ENCODE measurements at places on chromosomes 7 and 10.
A peak's percentile ranks its signal among the peaks of the same experiment; 100 is the strongest.

GRCh38 chr10:18377898-18378297 is 237.7 kb downstream of the CACNB2 start:
- DNase-seq = no peak

- DNase-seq = no peak
Measured at GRCh38 chr10:17216217-17216900, 11.7 kb upstream of the VIM start.

- DNase-seq = no peak
Measured at GRCh38 chr7:153607354-153607753, 444.8 kb upstream of the DPP6 start.

GRCh38 chr10:123666318-123667236 is at the start of gene GPR26:
GPR26 (plus strand) TSS chr10:123666355; CDS start chr10:123666408, 53 bp downstream.
- no peak for DNase-seq

GRCh38 chr7:128302139-128302538 is 41.6 kb downstream of the RBM28 start:
- DNase-seq = no peak

GRCh38 chr10:60958892-60959601 is 15.1 kb upstream of the RHOBTB1 start:
- no peak for DNase-seq

DNA sequence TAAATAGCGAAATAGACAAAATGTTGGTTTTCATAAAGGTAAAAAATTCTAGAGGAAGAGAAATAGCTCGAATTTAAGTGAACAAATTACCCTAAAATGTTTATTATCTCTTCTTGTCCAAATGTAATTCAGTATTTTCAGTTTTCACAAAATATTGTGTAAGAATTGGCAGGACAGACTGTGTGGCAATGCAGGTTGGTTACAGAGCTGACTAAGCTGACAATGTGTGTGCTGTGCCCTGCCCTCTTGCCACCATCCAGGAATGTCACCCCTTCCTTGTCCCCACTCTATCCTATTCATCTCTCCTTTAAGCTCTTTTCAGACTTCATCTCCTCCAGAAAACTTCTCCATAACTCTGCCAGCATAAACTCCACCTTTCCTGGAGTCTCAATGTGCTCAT is 46.1 kb downstream of the COL28A1 start:
- no peak for DNase-seq

DNA sequence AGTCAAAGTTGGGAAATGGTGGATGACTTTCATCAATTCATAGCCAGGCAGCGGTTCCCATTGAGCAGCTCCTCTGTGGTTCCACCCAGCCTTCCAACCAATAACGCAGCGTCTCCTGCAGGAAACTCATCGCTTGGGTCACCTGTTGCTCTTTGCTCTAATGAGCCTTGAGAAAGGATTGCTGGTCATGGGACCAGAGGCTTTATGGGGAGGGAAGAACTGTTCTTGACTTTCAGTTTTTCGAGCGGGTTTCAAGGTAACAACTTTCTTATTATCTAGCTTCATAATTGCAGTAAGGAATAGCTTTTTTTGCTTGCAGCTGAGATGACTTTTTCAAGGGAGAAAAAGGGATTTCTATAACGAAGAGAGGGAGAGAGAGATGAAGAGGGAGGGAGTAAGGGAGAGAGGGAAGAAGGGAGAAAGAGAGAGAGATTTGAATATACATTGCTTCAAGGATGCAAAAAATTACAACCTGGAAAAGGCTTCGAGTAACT is 405 bp upstream of the ENTPD1 start:
- DNase-seq = no peak

- no peak for DNase-seq
Measured at GRCh38 chr7:7221599-7222038, 39.3 kb downstream of the C1GALT1 start.

GRCh38 chr7:96266015-96266414 is 55.9 kb downstream of the SLC25A13 start:
- DNase-seq = no peak

DNA sequence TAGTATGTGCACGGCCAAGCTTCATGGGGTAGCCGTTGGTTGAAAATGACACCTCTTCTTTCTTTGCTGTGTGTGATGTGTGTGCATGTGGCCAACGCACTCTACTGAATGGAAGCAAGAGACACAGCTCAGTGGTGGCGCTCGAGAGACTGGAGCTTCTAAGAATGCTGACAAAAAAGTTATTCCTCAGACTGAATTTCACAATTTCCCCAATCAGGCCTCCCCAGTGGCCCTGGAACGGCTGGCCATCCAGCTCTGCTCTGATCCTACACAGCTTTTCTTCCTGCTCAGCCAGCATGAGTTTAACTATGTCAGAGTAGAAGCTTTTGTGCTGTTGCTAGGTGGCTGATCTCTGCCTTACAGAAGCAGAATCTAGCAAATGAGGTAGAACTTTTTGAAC is 186.7 kb upstream of the PLXDC2 start:
- DNase-seq = no peak

- no peak for DNase-seq
Measured at GRCh38 chr7:91266689-91267090, 2.5 kb downstream of the FZD1 start.

- DNase-seq = no peak
Measured at GRCh38 chr7:741850-742249, 14.8 kb upstream of the PRKAR1B start.

GRCh38 chr10:25896421-25896820 is 37.6 kb upstream of the MYO3A start:
- no peak for DNase-seq

DNA sequence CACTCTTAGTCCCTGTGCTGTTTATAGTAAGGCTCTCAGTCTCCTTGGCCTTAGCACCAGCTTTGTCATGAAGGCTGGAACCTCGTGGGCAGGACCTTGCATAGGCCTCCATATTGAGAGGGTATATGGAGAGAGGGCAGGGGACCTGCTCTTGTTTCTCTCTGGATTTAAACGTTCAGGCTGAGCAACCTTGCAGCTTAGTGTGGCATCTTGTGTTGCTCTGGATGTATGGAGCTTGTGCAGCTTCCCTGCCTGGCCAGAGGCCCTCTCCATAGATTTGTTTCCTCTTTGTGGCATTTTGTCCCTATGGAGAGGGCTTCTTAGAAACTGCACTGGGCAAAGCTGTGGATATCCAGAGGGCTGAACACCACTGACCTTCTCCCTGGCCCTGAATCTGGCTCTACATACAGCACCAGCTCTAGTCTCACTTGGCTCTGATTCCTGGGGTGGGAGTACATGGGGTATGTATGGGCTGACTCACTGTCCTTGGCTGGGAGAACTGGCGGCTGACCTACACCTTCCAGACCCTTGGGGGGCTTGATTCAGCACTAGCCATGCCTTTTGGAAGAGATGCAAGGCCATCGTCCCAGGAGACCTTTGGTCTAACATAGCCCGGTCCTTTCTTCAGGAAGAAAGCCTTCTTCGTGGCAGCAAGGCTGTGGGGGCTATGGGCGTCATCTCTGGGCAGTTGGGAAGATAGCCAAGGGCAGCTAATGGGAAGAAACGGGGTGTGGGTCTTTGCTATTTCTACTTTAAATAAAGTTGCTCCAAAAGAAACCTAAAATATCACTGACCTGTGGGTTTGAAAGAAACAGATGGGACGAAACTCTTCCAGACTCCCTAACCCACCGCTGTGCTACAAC is 30.5 kb downstream of the ITPRIP start:
- no peak for DNase-seq

- peak; percentile 28 for DNase-seq
Measured at GRCh38 chr7:134605978-134606923, 40.4 kb upstream of the BPGM start.

DNA sequence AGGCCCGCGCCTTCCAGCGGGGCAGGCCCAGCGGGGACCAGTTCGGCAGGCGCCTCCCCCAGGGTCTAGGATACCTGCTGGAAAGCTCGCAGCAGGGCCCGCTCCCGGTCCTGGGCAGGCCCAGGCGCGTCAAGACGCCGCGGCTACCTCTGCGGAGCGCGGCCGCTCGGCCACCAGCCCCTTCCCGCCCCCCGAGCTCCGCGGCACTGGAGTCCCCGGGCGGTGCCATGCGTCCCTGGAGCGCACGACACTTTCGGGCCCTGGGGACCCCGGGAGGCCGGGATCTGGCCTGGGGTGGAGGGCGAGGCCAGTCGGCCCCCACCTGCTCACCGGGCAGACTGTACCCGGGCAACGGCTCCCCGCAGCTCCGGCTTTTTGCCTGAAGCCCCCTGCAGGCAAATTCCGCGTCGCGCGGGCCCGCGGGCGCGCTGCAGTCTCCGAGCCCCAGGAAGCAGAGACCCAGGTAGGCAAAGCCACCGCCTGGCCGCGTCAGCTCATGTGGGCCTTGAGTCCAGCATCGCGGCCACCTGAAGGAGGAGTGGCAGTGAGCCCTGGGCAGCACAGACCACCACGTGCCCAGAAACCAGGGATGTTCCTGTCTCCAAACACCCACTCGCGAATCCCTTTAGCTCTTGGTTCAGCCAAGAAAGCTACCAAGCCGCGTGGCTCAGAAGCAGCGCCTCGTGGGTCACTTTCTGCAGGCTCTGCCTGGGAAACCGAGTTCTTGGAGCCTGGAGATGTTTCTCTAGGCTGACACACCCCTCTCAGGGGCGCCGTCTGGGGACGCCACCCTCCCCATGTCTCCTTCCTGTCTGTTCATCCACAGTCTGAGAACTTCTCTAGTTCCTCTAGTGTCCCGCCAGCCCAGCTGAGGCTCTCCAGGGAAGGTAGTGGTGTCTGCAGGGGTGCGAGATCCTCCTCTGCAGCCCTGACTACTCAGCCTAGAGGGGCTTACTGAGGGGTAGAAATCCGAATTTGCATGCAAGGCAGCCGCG is 46.1 kb upstream of the APBB1IP start:
- DNase-seq = no peak

DNA sequence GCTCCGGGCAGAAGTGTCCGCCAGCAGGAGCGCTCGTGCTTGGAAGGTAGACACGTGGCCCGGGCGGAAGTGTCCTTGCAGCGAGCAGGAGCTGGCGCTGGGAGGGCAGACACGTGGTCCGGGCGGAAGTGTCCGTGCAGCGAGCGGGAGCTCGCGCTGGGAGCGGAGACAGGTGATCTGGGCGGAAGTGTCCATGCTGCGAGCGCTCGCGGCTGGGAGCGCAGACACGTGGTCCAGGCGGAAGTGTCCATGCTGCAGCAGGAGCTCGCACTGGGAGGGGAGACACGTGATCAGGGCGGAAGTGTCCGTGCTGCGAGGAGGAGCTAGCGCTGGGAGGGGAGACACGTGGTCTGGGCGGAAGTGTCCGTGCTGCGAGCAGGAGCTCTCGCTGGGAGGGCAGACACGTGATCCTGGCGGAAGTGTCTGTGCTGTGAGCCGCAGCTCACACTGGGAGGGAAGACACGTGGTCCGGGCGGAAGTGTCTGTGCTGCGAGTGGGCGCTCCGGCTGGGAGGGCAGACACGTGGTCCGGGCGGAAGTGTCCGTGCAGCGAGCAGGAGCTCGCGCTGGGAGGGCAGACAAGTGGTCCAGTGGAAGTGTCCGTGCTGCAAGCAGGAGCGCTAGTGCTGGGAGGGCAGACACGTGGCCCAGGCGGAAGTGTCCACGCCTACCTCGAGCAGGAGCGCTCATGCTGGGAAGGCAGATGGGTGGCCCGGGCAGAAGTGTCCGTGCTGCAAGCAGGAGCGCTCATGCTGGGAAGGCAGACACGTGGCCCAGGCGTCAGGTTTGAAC is 41.1 kb upstream of the PRKAR1B start:
- no peak for DNase-seq

DNA sequence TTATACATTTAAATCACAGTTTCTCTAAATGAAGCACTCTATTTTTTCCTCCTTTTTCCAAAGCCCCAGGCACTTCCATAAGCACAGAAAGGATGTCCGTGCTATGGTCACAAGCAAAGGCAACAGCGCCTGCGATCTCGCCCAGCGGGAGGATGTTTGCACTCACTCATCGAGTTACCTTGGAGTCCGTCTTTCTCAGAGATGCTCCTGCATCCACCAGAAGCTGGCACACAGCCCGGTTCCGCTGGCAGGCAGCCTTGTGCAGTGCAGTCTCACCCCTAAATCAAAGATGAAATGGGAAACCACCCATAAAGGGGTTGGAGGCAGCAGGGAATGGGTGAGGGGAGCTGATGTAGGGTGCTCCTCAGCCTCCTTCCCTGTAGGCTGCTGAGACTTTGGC is 51.9 kb upstream of the PTN start:
- no peak for DNase-seq

GRCh38 chr10:73772281-73773151 is 9.3 kb upstream of the CHCHD1 start:
- peak; percentile 75 for DNase-seq

DNA sequence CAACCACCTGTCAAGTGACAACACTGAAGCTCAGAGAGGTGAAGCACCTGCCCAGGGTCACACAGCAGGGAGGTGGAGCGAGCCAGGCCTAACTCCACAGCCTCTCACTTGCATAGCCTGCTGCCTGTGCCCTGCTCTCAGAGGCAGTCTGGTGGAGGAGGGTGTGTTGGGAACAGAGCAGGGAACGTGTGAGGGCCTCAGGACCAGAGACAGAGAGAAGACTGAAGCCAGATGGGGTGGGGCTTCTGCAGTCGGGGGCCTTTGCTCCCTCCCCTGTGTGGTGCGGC is 114.0 kb downstream of the PTPN20 start:
- no peak for DNase-seq

GRCh38 chr7:75644589-75644988 is 94.2 kb downstream of the HIP1 start:
- no peak for DNase-seq

DNA sequence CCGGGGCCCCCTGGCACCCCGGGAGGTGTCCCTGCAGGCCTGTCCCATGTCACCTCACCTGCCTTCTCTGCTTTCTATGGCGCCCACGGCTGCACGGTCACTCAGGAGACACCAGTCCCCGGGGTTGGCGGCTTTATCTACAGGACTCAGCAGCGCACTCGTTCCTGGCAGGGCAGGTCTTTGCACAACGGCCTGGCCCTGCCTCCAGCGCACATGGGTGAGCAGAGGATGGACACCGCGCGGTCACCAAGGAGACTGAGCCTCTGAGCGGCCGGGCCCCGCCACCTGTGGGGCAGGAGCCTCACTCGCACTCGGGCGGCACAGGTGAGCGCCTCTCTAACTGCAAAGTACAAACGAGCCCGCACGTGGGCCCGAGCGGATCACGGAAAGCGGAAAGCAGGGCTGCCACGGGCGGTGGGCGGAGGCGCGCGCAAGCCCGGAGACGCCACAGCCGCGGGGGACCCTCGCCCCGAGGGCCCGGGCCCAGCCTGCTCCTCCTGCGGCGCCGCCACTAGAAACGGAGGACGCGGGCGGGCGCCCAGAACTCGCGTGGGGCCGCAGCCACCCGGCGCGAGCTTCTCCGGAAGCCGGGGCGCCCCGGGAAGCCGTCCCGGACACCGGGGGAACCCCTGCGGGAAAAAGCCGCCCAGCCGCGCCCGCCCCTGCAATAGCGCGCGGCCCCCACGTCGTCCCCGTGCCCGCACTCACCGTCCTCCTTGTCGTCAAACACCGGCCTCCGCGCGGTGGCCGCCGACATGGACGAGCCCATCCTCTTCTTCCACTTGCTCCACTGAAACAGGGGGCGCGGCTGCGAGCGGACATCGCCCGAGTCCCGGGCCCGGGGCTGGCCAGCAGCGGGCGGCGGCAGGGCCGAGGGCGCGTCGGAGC is 642 bp downstream of the STK32C start:
- DNase-seq = peak; percentile 12
